RWPE2 (cell line): ENCODE measurements at places on chromosomes 5 and 9.

- no peak for DNase-seq
Measured at GRCh38 chr5:66617991-66618768, 22.0 kb downstream of the MAST4 start.

DNA sequence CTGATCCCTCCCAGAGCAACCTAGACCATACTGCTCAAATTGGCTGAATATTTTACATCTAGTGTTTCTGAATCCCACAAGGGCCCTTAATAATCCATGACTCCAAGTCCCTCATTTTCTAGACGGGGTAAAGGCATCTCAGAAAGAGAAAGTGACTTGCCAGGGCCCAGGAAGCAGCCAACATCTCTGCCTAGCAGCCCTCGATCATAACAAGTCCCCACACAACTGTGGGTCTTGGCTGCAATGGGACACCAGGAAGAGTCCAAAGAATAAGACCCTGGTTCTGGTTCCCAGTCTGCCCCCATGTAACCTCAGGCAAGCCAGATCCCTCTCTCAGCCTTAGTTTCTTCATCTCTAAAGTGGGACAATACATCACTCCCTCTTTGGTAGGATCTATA lies 6.3 kb downstream of the ANXA6 start:
- DNase-seq = no peak

DNA sequence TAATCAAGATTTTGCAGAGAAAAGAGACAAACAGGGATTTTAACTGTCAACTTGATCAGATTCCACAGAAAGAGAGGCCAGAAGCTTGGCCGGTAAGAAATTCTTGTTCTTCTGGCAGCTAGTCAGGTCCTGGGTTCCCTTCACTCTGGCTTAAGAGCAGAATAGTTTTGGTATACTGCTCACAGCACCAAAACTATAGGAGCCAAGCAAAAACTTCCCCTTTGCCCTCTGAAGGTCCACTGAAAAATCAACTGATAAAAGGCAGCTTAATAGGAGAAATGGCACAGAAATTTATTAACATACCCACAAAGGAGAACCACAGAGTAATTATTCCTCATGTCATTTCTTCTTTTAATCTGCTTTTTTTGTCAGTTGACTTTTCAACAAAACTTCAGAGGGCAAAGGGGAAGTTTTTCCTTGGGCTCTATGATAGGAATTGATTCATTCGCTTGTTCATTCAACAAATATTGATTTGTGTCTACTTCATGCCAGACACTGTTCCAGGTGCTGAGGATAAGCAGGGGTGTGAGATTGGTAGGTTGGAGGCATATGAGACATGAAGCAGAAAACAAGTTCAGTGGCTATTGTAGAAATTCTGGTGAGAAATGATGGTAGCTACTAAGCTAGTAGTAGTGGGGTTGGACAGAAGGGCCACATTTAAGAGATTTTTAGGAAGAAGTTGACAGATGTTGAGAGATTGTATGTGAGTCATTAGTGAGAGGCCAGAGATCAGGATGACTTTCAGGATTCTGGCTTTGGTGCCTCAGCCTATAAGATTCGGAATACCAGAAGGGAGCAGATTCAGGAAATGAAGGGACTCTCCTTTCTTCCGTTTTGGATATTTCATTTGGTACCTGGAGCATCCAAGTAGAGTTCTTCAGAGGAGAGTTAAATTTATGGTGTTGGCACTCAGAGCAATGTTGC lies 20.6 kb upstream of the NNT start:
- DNase-seq = no peak

GRCh38 chr5:133081036-133081435 lies 29.2 kb downstream of the HSPA4 start:
- no peak for DNase-seq

GRCh38 chr9:111064160-111064837 lies 26.0 kb upstream of the LPAR1 start:
- no peak for DNase-seq
